ENCODE measurements at places on chromosomes 13 and 19.

DNA sequence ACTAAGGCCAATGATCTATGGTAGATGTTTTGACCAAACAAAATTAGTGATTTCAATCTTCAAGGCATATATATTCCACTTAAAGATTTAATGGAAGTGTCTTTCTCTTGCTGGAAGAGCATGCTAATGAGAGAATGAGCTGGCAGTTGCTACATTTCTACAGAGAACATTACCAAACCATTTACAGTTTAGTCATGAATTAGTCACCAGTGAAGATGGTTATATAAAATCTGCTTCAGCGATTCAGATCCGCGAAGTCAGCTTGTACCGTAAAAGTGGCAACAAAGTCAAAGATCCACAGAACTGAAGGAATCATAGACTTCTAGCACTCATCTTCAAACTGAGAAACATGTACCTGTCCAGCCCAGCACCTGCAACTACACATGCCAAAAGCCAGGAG lies 156.3 kb downstream of the SLITRK5 start:
- DNase-seq: peak; percentile 10

DNA sequence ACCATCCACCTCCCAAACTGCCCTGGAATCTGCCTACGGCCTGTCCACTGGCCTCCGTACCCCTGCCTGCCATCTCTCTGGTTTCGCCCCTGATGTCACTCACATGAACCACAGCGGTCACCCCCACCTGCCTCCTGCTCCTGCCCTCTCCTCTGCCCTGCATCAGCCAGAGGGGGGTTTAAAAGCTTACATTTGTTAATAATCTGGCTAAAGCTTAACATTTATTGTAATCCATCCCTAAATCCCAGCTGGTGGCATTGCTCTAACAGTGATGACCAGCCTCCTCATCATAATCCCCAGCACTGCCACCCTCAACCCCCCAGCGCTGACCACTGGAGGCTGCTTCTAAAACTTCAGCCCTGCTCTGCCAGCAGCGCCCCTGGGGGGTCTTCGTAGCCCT lies 38.9 kb downstream of the DNM2 start:
- DNase-seq: no peak

GRCh38 chr13:26616126-26616525 lies 58.6 kb downstream of the WASF3 start:
- DNase-seq: peak; percentile 68

DNA sequence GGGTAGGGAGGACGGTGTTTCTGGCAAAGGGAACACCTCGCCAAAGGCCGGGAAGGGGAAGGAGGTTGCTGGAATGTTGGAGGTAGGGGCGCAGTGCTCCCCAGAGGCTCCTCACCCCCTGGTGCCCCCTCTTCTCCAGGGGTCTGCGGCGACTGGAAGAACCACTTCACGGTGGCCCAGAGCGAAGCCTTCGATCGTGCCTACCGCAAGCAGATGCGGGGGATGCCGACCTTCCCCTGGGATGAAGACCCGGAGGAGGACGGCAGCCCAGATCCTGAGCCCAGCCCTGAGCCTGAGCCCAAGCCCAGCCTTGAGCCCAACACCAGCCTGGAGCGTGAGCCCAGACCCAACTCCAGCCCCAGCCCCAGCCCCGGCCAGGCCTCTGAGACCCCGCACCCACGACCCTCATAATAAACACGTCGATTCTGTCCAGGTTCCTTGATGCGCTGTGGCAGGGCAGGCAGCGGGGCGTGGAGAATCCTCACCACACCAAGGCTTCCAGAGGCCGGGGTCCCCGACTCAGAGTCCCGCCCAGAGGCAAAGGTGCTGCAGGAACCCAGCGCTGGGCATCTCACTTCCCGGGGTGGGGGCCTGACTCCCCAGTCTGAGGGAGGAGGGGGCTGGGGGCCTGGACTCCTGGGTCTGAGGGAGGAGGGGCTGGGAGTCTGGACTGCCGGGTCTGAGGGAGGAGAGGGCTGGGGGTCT lies 7.4 kb upstream of the SPACA4 start:
- DNase-seq: no peak

DNA sequence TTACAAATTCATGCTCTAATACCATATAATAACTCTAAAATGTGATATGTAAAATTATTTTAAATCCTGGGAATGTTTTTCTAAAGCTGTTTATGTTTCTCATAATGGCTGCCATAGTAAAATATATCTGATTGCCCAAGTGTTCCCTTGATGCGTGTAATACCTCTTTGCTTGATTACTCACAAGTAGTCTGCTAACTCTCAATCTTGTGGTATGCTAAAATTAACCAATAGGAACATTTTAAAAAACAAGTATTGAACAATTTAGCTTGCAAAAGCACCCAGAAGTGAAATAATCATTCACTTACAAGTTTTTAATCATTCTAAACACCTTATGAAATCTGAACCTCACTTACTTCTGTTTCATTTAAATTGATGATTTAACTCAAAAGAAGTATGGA lies 386.0 kb upstream of the ATXN8OS start:
- DNase-seq: no peak

- peak; percentile 2 for DNase-seq
These were observed 1639.9 kb downstream of the EFNB2 start for GRCh38 chr13:104895521-104895920.

DNA sequence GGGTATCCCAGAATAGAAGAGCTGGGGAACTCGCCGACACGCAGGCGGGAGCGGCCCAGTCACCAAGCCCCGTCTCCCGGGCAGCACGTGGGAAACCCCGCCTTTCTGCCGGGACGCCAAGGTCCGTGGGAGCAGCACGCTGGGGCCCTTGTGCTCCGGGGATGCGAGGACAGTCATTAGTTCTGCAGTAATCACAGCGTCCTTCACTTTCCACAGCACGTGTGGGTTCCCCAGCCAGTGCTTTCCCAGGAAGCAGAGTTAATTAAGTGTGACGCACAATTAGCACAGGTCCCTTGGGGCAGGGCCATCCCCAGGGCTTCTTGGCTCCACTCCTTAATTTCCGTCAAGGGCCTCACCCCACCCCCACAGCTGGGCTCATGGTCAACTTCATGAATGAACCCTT lies 64.3 kb upstream of the C13orf46 start:
- DNase-seq: no peak
